RKO (cell line): ENCODE measurements at places on chromosomes 5 and 9.
A peak's percentile ranks its signal among the peaks of the same experiment; 100 is the strongest.

DNA sequence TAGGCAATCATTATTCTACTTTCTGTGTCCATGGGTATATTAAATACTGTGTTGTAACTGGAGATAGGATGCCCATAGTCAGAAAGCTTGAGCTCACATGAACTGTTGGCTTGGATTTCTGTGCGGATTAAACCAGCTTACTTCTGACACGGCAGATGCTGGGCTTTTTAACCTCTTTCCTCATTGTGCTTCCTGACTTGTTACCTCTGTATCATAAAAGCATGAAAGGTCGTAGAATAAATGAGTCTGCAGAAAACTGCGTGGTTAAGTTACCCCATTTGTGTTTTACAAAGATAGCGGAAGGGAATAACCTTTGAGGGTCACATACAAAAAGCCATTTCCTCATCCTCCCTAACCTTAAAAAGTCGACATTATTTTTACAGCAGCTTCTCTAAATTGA is 199.5 kb upstream of the DMRT1 start:
- DNase-seq: no peak

DNA sequence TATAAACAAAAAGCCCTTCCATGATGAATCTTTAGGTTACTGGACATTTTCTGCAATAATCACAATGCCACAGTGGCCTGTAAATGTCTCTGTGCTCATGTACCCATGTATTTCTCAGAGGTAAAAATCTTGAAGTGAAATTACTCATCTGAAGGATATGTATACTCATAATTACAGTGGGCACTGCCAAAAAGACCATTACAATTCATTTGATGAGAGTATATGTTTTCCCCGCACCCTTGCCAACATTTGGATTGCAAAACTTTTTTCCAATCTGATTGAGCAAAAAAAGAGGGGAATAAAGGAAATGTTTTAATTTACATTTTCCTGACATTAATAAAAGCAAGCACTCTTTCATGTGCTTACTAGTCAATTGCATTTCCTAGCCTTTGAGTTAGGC is 110.5 kb downstream of the EPB41L4A start:
- DNase-seq: no peak

GRCh38 chr5:75054134-75054930 is 2.0 kb upstream of the GCNT4 start:
- no peak for DNase-seq

GRCh38 chr5:107619781-107620180 is 51.0 kb downstream of the EFNA5 start:
- no peak for DNase-seq

DNA sequence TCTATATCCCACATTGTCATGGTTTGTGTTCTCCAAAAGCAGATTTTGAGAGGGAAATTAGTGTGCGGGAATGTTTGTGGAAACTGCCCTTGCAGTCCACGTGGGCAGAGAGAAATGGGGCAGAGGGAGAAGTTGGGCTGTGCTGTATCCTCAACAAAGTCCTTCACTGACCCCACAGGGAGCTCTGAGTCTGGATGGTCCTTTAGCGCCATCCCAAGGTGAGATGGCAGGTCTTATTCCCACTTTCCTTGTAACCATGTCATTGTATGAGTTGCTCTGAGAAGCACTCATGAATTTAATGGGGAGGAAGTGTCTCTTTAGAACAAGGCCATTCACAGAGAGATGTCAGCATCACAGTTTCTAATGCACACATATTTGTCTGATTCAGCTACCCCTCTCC is 127.1 kb downstream of the ANKRD18B start:
- DNase-seq: no peak

DNA sequence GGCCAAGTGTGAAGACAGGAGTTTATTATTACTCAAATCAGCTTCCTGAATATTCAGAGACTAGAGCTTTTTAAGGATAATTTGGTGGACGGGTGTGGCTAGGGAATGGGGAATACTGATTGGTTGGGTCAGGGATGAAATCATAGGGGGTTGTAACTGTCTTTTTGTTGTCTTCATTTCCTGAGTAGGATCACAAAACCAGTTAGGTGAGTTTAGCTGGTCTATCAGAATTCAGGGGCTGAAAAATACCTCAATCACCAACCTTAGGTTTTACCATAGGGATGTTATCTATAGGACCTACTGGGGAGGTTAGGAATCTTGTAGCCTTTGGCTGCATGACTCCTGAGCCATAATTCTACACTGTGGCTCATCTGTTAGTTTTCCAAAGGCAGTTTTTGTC is 235.8 kb downstream of the YTHDC2 start:
- no peak for DNase-seq

DNA sequence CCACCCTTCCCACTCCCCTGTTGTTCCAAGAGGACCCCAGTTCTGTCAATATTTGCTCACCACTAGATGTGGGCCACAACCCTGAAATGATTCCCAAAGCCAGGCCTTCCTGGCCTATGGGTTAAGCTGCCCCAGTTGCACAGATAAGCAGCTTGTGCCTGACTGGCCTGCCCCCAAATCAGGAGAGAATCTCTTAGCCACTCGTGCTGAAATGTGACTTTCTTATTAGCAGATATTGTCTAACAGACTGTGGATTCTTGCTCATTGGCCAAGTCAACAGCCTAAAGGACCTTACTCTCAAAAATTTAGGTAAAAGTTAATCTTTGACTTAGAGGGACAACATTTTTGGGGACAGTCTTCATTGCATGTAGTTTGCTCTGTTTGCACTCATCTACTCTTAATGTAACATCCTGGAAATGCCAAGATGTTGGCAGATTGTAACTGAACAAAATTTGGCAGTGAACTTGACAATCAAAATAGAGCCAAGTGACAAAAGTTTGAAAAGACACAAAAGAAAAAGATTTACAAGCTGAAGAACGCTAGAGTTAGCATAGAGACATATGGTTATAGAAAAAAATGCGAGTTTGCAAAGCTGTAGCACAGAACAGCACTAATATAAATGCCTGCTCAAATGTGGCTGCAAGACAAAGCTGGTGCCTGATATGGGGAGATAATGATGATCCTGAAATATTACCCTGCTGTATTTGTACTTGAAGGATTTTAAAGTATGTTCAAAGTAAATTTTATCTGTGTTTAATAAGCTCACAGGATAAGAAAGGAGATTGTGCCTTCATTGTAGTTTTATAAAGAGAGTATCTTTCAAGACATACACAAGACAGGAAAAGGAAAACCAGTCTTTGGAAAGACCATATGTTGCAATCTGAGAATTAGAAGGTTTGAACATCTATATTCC is 29.0 kb upstream of the FSD1L start:
- no peak for DNase-seq

DNA sequence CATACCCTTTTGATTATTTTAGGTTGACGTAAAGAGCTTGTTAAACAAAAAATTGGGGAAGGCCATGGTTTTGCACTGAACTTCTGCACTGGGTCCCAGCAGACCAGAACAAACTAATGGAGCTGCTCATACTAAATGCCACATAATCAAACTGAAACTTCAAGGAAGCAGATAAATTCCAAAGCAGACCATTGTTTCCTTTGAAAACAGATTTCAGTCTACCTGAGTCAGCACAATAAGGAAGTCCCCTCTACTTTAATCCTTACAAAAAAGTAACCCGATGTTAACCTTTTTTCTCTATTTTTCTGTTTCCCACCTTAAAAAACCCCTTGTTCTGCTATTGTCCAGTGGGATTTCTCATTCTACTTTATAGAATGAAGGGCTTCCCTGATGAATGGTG is 39.2 kb downstream of the WDR36 start:
- no peak for DNase-seq

GRCh38 chr9:14967450-14968321 is 57.5 kb upstream of the FREM1 start:
- DNase-seq: no peak

DNA sequence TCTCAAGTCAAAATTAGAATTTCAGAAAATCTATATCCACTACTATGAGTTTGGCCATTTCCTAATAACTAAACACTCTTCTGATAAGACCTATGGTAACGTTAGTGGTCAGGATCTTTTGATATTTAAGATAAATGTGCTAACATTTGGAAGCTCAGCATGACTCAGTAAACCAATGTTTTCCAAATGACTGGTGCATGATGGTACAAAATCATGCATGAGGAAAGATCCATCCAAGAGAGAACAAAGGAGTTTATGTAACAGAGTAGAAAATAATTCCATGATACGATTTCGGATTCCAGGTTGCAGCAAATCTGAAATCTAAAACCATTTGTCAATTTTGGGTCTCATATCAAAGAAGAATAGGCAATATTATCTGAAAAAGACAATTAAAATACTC is 279.2 kb downstream of the NSG2 start:
- DNase-seq: no peak

DNA sequence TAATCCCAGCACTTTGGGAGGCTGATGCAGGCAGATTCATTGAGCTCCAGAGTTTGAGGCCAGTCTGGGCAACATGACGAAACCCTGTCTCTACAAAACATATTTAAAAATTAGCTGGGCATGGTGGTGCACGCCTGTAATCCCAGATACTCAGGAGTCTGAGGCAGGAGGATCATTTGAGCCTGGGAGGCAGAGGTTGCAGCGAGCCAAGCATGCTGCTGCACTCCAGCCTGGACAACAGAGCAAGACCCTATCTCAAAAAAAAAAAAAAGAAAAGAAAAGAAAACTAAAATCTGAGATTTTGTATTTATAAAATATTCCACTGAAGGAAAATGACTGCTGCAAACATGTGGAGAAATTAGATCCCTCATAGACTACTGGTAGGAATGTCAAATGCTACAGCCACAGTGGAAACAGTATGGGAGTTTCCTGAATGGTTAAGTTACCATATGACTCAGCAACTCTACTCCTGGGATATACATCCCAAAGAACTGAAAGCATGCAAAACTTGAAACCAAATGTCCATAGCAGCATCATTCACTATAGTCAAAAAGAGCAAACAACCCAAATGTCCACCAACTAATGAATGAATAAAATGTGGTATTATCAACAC is 106.1 kb downstream of the UBAP2 start:
- DNase-seq: peak; percentile 20

- peak; percentile 40 for DNase-seq
These were observed 93.3 kb upstream of the SLC44A1 start for GRCh38 chr9:105150991-105151685.

DNA sequence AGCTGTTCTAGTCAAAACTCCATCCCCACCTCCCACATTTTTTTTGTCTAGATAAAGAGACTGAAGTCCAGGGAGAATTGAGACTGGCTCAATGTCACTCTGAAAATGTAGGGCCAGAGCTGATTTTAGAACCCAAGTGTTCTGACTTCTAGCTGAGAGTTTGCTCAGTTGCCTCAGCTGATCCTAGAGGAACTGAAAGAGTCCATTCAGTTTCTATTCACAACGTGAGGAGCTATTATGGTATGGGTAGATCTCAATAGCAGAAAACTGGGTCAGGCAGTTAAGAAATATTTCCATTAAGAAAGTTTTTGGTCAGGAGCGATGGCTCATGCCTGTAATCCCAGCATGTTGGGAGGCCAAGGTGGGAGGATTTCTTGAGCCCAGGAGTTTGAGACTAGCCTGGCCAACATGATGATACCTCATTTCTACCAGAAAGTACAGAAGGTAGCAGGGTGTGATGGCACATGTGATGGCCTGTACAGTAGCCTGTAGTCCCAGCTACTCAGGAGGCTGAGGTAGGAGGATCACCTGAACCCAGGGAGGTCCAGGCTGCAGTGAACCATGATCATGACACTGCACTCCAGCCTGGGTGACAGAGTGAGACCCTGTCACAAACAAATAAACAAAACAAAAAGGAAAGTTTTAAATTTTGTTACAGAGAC is 61.7 kb downstream of the GLRA1 start:
- DNase-seq: no peak

DNA sequence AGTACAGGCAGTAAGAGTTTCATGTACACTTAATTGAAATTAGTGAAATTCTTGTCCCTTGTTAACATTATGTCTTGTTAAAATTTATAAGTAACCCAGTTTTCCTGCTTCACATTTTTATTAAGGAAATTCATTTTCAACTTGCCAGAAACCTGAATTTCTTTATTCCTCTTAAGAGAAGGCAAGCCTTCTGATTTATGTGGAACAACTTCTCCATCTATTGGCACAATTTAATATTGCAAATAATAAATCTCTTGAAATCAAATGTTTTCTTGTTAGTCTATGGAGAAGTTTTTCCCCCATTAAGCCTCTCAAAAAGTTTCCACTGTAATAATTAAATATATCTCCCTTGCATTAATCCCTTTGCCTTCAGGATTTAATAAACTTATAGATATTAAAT is 33.8 kb upstream of the ACO1 start:
- peak; percentile 59 for DNase-seq

- DNase-seq: no peak
These were observed 381.4 kb downstream of the GADD45G start for GRCh38 chr9:89986190-89986589.

GRCh38 chr9:131762356-131762932 is 22.6 kb upstream of the RAPGEF1 start:
- peak; percentile 78 for DNase-seq

GRCh38 chr9:19481971-19482404 is 73.2 kb downstream of the ACER2 start:
- DNase-seq: no peak

DNA sequence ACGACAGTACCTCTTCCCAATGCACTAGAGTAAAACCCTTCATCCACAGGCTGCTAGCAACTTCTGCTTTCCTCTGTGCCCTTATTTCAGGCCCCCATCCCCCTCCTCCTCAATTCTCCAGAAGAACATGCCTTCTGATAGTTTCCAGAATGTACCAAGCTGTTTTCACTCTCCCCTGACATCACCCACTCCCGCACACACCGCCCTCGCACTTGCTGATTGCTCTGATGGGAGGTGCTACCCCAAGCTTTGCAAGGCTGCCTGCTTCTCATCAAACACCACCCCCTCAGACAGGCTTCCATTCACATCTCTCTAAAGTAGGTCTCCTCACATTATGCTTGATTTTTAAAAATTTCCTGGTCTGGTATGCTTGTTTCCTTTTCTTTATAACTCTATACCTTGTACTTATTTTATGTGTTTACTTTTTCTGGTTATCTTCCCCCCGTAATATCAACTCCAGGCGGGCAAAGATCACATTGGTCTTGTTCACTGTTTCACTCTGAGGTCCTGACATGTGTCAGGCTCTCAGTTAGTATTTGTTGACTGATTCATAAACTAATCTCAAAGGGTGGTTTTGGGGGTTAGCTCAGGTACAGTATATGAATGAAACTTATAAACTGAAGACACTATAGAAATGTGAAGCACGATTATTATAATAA is 91.0 kb upstream of the C9orf72 start:
- no peak for DNase-seq

- DNase-seq: no peak
These were observed 62.5 kb upstream of the GHR start for GRCh38 chr5:42360616-42361314.

DNA sequence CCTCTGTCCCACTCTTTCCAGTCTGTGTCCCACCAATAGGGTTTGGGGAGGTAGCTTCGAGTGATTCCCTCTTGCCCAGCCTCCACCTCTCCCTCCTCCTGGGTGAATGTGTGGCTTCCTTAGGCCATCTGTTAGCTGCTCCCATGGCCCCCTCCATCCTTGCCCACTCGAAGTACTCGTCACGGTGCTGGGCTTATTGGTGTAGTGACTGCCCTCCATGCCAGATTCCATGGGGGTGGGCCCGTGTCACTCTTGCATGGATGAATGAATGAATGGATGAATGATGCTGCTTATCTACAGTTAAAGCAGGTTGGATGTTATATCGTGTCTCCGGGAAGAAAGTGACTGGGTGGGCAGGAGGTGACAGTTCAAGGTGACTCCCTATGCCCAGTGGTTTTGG is 19.1 kb downstream of the HMCN2 start:
- no peak for DNase-seq

- no peak for DNase-seq
These were observed 421.0 kb downstream of the GADD45G start for GRCh38 chr9:90025816-90026215.

- DNase-seq: no peak
These were observed 19.6 kb downstream of the CYFIP2 start for GRCh38 chr5:157285310-157286035.
